ENCODE measurements at places on chromosomes 2 and 18. TPM values are rescaled to one million over a fixed set of nuclear protein-coding genes. Genes with fewer than 3 reads are reported as not detected.

The SERPINB11 gene
- total RNA-seq, result not detected

The UNC80 gene
- total RNA-seq, result not detected

The PAX8 gene
- 0.35 TPM for total RNA-seq

The SOX11 gene
- total RNA-seq, result 0.81 TPM
